SK-MEL-5 (cell line): ENCODE measurements at places on chromosomes 5 and 9.

GRCh38 chr5:74232276-74232675, 408.3 kb downstream of the ENC1 start:
- no peak for DNase-seq

DNA sequence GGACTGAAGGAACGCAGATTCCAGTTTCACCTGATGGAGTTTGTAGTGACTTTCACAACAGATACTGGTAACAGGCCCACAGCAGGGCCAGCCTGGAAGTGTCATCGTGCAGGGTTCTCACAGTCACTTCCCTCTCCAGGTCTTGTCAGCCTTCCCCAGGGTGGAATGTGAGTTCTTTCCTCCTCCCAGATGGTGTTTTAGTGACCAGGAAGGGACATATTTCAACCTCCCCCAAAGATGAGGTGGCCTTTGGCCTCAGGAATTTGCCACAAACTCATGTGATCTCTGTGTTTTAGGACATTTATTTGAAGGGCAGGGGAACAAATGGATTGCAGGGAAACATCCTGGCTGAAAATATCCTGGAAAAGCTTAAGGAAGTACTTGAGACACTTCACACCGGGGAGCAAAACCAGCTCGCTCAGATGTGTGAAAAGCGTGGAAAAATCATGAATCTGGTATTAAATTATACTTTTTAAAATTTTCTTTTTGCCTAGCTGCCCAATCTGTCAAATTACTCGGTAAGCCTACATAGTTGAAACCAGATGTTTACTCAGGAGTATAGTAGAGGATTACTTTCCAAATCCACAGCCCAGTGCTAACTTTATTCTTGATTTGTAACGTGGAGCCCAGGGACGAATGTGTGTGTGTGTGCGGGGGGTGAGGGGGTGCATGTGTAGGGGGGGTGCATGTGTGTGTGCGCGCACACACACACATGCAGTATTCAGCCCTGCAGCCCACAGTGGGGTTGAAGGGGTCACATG, 66.8 kb downstream of the PTPDC1 start:
- DNase-seq, result no peak

DNA sequence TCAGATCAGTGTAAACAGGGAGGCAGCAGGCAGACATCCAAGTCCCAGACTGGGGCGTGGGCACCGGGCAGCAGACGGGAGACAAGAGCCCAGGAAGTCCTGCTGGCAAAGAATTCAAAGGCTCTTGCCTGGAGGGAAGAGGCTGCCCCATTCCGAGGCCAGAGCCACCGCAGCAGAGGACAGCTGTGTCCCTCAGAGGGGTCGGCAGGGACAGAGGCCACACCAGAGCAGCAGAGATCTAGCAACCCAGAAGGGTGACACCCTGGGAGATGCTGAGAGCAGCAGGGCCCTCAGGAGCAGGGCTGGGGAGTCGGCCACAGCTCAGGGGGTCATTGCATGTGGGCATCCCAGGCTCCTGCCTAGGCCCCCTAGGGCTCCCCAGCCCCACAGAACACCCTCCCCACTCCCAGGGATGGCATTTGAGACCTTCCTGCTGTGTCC, 29.1 kb downstream of the ADAMTS2 start:
- no peak for DNase-seq

DNA sequence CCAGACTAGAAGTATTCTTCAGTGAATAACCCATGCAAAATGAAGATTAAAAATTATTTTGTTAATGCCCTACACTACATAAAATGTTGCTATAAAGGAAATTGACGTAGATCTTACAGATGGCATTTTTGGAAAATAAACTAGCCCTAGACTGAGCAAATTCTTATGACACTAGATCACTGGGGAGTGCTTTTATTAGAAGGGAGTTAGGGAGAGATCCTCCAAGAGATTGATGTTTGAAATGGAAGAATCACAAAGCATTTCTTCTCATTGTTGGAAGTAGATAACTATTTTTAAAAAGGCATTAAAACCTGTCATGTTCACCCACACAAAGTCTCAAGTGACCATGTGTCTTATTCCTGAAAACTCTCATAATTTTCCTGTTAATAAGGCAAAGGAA, 351.1 kb upstream of the TLE4 start:
- DNase-seq, result no peak
